ENCODE measurements at places on chromosomes 12 and 14.

DNA sequence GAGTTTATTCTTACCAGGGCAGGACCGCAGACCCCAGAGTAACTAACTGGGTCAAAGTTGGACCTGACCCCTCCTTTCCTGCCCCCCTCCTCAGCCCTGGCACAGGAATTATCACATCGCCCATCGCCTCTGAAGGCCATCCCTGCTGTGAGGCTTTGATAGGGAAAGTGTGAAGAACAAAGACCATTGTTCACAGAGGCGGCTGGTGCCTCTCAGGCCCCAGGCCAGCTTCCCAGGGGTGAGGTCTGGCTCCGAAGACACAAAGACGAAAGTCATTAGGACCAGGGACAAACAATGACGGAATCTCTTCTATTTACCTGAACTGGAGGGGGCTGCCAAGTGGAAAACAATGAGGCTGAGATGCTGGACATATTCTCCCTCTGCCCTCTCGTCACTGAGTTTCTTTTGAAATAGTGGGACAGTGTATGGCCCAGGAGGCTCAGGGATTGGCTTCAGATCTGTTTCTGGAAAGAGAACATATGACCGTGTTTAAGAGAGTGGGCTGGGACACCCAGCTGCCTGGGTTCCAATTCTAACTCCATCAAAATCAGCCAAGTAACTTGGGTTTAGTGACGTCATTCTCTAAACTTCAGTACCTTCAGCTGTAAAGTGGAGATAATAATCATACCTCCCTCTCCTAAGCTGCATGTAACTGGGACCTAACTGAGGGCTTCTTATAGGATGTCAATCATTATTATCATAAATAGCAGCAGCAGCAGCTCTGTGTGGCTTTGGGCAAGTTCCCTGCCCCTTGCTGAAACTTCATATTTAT lies 769.4 kb downstream of the MED13L start:
- DNase-seq, result no peak

GRCh38 chr12:29365091-29365490 lies 15.9 kb downstream of the ERGIC2 start:
- no peak for DNase-seq

DNA sequence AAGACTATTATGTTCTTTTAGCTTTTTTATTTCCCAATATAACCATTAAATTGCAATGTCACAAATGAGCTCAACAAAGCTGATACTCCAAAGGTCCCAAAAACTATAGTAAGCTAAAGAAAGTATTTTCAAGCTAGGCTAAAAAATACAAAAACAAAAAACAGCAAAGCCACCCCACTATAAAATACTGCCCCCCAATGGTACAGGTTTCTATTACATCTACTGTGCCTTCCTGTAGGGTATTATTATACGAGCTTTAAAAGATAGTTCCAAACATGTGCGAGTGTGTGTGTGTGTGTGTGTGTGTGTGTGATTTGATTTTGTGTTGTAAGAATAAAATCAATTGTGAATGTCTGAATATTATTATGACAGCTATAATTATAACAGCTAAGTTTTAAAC lies 1.1 kb downstream of the IFNG start:
- peak; percentile 4 for DNase-seq

- no peak for DNase-seq
Observed at GRCh38 chr12:120125792-120126634, 9.5 kb upstream of the RAB35 start.

DNA sequence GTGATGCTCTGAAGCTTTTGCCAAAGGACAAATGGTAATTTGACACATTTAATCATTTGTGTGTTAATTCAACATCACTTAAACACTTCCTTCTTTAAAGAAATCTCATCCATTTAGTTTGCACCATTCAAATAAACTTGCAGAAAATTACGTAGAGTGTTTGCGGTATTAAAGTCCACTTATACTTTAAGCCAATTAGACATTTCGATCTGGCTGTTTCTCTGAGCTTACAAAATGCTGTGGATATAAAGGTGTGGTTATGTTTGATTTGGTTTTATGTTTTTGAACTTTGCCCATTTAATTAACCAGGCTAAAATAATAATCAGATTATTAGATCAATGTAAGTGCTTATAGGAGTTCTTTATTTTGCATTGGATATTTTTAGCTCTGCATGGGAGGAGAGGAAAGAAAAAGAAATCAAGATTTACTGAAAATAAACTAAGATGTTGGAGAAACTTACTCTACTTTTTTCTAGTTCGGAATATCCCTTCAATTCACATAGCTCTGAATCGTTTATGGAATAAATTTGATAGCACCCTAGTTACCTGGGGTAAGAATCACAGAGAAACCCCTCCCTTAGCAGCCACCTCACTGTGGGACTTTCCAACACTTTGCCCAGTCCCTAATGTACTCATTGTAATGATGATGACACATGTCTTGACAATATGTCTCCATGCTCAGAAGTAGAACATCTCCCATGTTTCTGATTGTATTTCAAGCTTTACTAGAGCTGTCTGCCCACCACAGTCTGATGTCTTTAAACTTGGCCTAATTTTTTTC lies 268.0 kb downstream of the BTG1 start:
- no peak for DNase-seq

- DNase-seq, result no peak
Observed at GRCh38 chr14:72664651-72665050, 229.2 kb downstream of the DPF3 start.

DNA sequence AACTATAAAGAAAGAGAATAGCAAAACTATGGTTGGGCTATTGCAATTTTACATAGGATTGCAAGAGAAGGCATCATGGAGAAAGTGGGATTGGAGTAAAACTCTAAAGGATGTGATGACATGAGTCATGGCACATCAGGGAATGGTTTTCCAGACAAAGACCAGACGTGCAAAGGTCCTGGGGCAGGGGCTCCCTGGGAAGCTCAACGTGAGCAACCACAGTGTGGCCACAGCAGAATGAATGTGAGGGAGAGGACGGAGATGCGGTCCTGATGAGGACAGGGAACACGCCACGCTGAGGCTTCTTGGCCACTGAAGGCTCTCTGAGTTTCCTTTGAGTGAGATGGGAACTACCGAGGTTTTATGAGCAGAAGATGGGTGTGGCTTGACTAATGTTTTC lies 38.2 kb downstream of the FZD10 start:
- no peak for DNase-seq

DNA sequence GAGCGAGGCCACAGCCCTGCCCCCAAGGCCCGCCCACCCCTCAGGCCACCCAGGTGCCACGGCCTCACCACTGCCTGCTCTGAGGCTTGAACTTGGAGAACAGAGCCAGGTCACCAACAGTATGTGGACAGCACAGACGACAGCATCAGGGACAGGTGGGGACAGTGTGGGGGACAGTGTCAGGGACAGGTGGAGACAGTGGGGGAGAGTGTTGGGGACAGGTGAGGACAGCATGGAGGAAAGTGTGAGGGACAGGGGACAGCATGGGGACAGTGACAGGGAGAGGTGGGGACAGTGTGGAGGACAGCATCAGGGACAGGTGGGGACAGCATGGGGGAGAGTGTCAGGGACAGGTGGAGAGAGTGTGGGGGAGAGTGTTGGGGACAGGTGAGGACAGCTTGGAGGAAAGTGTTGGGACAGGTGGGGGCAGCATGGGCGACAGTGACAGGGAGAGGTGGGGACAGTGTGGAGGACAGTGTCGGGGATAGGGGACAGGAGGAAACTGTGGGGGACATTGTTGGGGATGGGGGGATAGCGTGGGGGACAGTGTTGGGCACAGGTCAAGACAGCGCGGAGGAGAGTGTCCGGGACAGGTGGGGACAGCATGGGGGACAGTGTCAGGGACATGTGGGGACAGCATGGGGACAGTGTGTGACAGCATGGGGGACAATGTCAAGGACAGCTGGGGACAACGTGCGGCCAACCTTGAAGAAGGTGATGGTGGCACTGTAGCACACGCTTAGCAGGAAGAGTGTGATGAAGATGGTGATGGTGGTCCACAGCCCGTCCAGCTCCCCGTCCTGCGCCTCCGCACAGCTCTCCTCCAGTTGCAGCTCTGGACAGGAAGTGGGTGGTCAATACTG lies 114.9 kb downstream of the TMEM121 start:
- no peak for DNase-seq

DNA sequence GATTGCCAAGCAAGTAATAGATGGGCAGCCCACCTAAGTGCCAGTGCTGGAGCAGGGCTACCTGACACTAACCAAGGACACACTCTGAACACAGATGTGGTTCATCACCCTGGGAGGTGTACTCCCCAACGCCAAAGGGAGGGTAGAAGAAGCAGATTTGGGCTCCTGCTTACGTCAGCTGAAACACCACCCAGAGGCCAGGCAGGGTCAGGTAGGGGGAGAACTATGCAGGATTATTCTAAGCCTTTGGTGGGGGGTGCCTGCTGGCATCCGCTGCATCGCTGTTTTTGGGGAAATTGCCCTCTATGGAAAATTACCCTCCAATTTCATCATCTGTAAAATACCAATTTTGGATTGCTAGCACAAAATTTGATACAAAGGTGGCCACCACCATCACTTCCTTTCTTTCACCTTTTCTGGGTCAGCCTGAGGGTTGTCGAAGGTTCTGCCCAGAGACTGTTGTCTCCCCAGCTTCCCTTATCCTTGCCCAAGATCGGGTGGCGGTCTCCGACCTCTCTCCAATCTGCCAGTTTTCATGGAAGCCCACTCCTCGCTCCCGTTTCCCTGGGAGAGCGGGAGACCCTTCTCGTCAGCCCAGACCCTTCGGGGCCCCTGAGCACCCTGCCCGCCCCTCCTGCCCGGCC lies 535 bp downstream of the BIN2 start:
- no peak for DNase-seq

DNA sequence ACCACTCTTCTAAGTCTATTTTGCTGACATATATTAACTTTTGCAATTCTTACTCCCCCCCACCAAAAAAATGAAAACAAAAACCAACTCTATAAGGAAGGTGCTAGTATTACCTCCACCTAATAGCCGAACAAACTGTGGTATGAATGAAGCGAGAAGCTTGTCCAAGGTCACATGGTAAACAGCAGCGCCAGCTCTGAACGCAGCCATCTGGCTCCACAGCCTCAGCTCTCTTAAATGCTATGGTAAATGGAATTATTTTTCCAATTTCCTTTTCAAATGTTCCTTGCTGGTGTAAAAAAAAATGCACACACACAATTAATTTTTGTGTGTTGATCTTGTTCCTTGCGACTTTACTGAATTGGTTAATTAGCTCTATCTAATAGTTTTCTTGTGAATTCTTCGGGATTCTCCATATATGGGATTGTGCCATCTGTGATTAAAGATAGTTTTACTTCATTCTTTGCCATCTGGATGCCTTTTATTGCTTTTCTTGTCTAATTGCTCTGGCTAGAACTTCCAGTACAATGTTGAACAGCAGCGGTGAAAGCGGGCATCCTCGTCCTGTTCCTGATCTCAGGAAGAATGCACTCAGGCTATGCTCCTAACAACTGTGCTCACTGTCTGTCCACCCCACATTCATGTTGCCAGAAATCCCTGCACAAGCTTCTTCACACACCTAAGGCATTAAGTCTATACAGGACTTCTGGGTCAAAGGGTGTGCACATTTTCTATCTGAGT lies 10.7 kb upstream of the C12orf76 start:
- DNase-seq, result no peak

DNA sequence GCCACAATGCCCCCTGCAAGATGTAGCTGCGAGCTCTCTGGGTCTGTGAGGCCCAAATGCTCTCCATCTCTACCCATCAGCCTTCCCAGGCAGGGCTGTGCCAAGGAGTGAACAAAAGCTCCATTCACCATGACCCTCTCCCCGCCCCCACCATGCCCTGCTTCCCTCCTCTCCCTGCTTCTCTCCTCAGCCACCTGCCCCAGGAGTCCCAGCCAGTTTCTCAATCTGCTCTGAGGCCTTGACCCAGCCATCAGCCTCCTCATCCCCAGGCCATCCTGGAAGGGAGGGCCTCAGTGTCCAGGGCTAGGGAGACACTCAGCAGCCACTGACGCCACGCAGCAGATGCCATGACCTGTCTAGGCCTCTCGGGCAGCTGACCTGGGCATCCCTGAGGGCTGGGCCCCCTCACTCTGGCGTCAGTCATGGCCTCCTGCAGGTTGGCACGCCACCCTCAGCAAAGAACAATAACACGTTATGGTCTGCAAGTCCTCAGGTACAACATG lies 8.5 kb upstream of the KRT5 start:
- no peak for DNase-seq

DNA sequence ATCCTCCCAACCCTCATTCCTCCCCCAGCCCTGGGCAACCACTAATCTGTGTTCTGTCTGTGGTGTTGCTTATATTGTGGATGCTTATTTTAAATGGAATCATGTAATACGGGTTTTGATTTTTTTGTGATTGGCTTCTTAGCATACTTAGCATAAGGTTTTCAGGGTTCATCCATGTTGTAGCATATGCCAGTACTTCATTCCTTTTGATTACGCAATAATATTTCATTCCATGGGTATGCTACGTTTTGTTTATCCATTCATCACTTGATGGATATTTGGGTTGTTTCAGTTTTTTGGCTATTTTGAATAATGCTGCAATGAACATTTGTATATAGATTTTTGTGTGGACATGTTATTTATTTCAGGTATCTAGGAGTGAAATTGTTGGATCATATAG lies 82.9 kb downstream of the TSPAN9 start:
- DNase-seq, result no peak

DNA sequence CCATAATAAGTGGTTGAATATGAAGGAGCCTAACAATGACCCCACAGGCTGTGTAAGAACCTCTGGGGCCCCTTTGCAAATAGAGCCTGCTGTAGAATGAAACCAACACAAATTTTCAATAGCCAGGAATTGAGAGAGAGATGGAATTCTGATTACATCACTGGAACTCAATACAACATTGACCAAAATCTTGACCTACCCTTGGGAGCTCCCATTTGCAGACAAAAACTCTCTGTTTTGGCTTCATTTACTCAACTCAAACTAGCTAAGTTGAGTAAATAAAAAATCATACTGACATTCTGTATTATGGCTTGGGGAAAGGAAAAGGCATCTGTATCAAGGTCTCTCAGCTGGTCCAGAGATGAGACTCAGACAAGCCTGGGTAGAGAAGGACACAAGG lies 91.0 kb downstream of the TBX3 start:
- DNase-seq, result no peak

GRCh38 chr14:54686219-54686870 lies 119.4 kb downstream of the SAMD4A start:
- DNase-seq, result no peak

- DNase-seq, result no peak
Observed at GRCh38 chr12:56768424-56768823, 5.3 kb downstream of the HSD17B6 start.

GRCh38 chr14:106518054-106518943 lies 991.9 kb downstream of the TMEM121 start:
- DNase-seq, result no peak
